ENCODE measurements at places on chromosomes 12 and 14.
A peak's percentile ranks its signal among the peaks of the same experiment; 100 is the strongest.

DNA sequence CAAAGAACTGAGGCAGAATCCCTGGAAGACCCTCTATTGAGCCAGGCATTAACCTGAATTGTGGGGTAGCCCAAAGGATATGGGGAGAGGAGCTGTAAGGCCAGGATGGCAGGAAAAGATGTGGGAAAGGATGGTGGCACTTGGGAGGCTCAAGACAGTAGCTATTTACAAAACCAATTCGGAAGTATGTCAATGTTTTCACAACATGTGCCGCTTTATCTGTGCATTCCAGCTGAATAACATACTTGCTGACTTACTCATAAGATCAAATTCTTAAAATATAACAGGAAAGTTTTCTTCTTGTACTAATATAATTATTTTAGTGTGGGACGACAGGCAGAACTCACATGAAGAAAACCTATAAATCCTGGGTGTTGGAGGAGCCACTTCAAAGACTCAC lies 10.6 kb downstream of the BBS10 start:
- DNase-seq = no peak

DNA sequence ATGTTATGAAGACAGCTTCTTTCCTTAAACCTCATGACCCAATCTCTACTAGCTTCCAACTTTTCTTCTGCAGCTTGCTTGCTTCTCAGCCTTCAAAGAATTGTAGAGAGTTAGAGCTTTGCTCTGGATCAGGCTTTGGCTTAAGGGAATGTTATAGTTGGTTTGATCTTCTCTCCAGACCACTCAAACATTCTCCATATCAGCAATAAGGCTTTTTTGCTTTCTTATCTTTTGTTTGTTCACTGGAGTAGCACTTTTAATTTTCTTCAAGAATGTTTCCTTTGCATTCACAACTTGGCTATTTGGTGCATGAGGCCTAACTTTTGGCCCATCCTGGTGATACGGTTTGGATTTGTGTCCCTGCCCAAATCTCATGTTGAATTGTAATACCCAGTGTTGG lies 163.8 kb downstream of the PCNX1 start:
- DNase-seq = no peak

- no peak for DNase-seq
These were observed 68.3 kb downstream of the SEC23A start for GRCh38 chr14:39034481-39035296.

DNA sequence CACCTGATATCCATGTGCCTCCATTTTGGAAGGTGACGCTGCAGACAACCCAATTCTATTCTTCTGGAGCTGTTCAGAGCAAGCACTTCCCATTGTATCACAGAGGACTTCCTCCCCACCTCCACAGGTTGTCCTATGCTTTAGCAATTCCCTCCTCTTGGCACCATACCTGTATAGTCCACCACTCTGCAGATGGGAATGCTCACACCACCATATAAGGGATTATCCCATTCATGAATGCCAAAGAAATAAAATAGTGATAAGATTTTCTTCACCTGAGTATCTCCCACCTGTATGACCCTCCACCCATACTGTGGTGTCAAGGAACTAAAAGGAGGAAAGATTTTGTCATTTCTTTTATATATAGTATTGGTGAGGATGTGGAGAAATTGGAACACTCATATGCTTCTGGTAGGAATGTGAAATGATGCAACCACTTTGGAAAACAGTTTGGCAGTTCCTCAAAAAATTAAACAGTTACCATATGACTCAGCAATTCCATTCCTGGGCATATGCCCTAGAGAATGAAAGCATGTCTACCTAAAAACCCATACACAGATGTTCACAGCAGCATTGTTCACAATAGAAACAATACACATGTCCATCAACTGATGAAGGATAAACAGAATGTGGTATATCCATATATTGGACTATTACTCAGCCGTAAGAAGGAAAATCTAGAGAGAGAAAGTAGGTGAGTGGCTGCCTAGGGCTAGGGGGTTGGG lies 75.2 kb downstream of the FIGNL2 start:
- DNase-seq = no peak

- DNase-seq = no peak
These were observed 132.4 kb downstream of the BRMS1L start for GRCh38 chr14:35958499-35958898.

DNA sequence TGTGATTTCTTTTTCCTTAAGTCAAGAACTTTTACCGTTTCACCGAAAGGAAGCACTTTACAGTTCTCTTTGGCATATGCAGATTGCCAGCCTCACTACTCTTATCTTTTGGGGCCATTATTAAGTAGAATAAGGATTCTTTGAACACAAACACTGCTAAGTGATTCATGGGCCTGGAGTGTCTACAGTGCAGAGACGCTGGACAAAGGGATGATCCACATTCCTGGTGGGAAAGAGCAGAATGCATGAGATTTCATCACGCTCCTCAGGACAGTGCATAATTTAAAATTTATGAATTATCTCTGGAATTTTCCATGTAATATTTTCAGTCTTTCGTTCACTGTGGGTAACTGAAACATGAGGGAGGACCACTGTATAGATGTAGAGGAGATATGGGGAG lies 90.2 kb downstream of the TTLL5 start:
- DNase-seq = no peak

GRCh38 chr12:52270541-52271070 lies 3.8 kb upstream of the KRT86 start:
- DNase-seq = no peak

GRCh38 chr12:14362352-14362751 lies 3.1 kb upstream of the ATF7IP start:
- DNase-seq = no peak

- DNase-seq = no peak
These were observed 193.5 kb upstream of the PLEKHG7 start for GRCh38 chr12:92509156-92509738.

DNA sequence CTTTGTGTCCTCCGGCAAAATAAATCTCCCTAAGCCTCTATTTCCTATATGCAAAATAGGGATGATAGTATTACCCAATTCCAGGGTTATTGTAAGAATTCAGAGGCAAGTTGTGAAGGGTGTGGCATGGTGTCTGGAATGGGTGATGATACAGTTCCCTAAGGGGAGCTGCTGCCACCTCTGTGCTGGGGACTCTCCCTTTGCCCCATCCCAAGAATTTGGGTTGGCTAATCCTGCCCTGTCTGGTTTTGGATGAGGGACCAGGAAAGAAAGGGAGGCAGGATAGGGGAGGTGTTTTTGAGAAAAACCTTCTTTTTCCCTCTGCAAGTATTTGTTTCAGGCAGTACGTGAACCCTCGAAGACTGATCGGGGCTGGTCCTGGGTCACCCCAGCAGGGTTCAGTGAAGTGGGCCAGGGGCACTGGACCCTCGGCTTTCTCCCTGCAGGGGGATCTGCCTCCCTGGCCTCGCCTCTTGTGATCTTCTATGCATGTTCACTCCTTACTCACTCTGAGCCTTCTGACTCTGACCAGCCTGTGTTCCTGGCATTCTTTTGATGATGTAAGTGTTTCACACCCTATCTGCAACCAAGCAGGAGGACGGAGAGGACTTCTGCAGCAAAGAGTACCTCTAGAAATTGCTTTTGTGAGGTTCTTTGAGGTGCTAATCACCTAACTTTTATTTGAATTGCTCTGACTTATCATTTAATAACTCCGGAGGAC lies 60.8 kb downstream of the RASSF3 start:
- no peak for DNase-seq

- no peak for DNase-seq
These were observed 16.3 kb downstream of the CREBL2 start for GRCh38 chr12:12628013-12628412.

- DNase-seq = no peak
These were observed 8.6 kb upstream of the CCDC196 start for GRCh38 chr14:66477567-66477966.

DNA sequence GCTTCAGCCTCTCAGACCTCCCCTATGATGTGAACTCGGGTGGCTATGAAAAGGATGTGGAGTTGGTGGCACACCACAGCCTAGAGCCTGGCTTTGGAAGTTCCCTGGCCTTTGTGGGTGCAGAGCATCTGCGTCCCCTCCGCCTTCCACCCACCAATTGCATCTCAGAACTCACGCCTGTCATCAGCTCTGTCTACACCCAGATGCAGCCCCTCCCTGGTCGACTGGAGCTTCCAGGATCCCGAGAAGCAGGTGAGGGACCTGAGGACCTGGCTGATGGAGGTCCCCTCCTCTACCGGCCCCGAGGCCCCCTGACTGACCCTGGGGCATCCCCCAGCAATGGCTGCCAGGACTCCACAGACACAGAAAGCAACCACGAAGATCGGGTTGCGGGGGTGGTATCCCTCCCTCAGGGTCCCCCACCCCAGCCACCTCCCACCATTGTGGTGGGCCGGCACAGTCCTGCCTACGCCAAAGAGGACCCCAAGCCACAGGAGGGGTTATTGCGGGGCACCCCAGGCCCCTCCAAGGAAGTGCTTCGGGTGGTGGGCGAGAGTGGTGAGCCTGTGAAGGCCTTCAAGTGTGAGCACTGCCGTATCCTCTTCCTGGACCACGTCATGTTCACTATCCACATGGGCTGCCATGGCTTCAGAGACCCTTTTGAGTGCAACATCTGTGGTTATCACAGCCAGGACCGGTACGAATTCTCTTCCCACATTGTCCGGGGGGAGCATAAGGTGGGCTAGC lies 7.0 kb upstream of the RPS26 start:
- no peak for DNase-seq

- DNase-seq = peak; percentile 86
These were observed 39.4 kb downstream of the SH2B3 start for GRCh38 chr12:111444925-111445725.
